ENCODE measurements at places on chromosomes 6 and 20.

DNA sequence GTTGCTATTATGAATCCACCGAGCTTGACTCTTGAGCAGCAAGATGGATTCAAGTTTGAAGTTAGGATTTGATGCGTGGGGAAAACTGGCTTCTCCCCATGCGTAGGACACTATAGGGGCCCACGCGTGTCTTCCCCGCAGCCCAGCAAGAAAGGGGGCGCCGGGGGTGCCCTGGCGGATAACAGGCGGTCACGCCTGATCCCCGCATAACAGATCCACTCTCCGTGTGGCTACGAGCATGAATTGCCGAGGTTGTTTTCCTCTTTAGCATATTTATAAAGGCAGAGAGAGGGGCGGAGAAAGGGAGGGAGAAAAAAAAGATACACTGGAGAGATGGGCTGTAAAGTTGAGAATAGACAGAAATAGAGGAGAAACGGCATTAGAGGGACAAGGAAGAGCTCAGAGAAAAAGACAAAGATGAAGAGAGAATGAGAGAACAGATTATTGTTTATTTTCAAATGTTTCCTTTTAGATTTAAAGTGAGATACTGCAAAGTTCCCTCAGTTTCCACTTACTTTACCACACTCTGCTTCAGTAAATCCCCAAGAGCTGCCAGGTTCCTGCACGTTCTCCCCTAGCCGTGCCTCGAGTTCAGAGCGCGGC lies 32.0 kb downstream of the TFAP2A start:
- no peak for DNase-seq

- no peak for DNase-seq
These were observed 1.8 kb downstream of the TIAM2 start for GRCh38 chr6:154996841-154997311.

DNA sequence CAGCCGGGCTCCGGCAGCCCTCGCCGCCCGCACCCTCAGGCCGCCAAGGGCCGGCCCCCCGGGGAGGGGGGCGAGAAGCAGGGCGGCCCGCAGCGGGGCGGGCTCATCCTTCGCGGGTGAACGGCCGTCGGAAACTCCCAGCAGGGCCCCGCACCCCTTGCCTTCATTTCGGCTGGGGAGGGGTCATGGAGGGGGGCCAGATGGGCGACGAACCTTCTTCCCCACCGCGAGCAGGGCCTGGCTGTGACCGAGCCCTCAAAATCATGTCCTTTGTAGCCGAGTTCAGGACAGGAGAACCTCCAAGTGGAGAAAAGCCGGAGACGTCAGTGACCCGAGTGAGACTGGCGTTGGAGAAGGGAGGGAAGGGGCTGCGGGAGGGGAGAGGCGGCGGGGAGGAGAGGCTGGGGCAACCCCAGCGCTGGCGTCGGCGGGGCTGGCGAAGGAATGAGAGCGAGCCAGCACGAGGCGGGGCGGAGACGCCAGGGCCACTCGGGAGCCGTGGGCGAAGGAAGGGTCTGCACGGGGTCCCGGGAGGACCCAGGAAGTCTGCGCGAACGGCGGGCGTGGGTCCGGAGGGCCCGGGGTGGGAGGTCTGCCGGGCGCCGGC lies 571 bp upstream of the FOXC1 start:
- DNase-seq: no peak

DNA sequence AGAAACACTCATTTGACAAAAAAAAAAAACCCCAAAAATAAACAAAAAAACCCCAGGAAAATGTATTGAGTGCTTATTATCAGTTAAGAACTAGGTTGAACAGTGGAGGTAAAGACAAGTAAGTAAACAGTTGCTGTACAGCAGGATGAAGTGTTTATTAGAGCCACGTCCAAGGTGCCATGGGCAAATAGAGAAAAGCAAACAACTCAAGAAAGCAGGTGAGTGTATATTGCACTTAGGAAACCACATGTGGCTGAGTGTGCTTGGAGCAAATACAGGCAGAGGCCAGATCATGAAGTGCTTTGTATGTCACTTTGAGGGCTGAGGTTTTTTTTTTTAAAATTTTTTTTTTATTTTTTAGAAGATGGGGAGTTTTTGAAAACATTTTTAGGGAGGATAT lies 98.3 kb downstream of the MACROD2 start:
- DNase-seq: no peak

DNA sequence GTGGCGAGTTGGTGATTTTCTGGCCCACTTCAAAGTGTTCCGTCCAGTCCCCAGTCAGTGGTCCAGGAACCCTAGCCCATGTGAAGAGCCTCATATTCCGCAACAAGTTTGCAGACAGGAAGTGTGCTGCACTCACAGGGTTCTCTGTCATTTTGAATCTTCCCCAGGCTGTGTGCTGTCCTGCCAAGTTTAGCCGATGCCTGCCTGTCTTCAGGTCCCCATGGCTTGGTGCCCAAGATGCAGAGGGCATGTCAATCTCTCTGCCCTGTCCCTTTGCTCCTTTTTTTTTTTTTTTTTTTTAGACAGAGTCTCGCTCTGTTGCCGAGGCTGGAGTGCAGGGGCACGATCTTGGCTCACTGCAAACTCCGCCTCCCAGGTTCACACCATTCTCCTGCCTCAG lies 69.9 kb upstream of the ATXN1 start:
- no peak for DNase-seq

Measured in LoVo (cell line).